ENCODE measurements at places on chromosomes 13 and 19.

GRCh38 chr13:37627428-37627827, 28.9 kb upstream of the POSTN start:
- no peak for DNase-seq

DNA sequence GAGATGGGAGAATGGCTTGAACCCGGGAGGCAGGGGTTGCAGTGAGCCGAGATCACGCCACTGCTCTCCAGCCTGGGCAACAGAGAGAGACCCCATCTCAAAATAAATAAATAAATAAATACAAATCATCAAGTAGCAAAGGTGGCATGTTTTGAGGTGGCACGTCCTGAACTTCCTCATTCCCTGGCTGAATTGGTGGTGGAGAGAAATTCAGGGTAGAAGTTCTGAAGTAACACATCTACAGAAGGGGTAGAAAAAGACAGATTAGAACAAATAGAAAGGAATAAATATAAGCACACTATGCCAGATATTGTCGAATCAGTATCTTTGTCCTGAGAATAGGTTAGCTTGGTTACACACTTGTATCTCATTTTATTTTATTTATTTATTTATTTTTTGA, 6.3 kb downstream of the IFI30 start:
- DNase-seq, result no peak

- no peak for DNase-seq
These were observed 3.5 kb downstream of the C19orf67 start for GRCh38 chr19:14081797-14082674.

GRCh38 chr19:3818466-3818865, 32.3 kb upstream of the MATK start:
- DNase-seq, result peak; percentile 27

DNA sequence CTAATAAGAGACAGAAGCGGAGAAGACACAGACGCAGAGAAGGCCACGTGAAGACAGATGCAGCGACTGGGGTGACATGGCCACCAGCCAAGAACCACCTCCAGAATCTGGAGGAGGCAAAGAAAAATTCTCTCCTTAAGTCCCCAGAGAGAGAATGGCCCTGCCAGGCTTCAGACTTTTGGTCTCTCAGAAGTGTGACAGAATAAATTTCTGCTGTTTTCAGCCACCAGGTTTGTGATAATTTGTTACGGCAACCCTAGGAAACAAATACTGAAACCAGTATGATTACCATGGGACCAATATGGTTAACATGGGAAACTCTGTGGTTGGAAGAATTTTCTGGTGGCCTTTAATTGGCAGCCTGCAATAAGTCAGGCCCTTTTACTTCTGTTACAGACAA, 63.9 kb upstream of the DOCK9 start:
- DNase-seq, result no peak

- DNase-seq, result no peak
These were observed 19.8 kb downstream of the CEACAM7 start for GRCh38 chr19:41668315-41668714.

DNA sequence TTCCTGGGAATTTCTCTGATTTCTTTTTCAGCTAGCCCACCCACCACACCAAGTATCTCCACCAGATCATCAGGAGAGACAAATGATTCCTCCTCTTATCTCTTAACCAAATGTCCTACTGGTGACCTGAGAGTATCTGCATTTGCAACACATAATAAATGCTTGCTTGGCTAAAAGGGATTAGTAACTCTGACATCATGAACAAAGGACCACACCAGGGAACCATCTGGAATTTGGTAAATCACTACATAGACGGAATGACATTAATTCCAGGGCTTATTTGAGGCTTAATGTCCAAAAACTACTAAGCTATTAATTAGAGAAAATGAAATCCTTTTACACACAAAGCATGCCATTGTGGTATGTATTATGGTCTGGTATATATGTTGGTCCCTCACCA, 139.0 kb downstream of the RAP2A start:
- peak; percentile 52 for DNase-seq

DNA sequence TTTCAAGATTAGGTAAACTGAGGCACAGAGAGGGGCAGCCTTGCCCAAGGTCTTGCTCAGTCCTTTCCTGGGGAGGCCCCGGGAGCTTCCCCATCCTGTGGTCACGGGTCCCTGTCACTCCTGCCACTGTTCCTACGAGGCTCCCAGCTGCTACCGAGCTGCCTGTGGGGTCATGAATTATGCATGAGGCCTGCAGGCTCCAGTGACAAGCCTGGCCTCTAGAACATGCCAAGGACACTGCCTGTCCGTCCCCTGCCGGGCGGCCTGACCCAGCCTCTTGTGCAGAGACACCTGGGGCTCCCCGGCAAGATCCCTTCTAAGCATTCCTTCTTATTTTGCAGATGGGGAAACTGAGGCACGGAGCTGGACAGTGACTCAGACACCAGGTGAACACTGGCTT, 2.7 kb downstream of the FCHO1 start:
- no peak for DNase-seq

GRCh38 chr19:41595890-41596280, 19.9 kb downstream of the CEACAM21 start:
- DNase-seq, result no peak

DNA sequence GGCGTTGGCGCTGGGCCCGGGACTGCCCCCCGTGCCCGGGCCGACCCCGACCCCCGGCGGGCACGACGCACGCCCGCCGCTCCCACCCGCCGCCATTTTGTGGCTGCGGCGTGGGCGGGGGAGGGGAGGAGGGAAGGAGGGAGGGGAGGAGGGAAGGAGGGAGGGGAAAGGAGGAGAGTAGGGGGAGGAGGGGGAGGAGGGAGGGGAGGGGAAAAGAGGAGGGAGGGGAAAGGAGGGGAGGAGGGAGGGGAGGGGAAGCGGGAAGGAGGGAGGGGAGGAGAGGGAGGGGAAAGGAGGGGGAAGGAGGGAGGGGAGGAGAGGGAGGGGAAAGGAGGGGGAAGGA, at the start of gene BTBD2:
TSS of gene BTBD2 (minus strand) at position 107 of the 343 bp plus-strand sequence. CDS start at position 96, 11 bp downstream.
- peak; percentile 79 for DNase-seq

DNA sequence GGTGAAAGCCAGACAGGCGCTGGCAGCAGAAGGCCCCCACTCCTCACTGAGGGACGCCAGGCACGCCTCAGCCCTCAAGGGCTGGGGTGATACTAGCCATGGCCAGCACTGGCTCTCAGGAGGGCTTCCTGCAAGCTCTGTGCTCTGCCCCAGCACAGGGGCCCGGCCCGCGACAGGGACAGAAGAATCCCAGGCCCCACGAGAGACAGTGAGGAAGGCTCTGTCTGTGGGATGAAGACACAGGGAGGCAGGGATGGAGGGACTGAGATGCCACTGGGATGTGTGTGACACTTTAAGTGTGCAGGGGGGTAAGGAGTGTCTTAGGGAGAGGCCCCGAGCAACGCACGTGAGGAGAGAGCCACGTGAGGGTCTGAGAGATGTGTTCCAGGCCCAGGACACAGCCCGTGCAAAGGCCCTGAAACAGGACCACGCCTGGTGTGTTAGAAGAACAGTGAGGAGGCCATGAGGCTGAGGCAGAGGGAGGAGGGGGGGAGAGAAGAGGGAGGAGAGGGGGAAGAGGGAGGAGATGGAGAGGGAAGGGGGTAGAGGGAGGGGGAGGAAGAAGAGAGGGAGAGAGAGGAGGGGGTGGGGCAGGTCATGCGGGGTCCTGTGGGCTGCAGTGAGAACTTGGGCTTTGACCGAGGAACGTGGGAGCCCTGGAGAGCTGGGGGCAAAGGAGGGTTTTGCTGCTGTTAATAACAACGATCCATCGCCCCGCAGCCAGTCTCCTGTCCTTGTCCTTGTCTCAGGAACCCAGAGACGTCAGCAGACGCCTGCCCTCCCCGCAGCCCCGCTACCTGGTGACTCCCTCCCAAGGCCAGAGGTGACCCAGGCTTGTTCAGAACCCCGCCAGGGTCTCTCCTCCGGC, 7.2 kb downstream of the RPL36 start:
- no peak for DNase-seq

DNA sequence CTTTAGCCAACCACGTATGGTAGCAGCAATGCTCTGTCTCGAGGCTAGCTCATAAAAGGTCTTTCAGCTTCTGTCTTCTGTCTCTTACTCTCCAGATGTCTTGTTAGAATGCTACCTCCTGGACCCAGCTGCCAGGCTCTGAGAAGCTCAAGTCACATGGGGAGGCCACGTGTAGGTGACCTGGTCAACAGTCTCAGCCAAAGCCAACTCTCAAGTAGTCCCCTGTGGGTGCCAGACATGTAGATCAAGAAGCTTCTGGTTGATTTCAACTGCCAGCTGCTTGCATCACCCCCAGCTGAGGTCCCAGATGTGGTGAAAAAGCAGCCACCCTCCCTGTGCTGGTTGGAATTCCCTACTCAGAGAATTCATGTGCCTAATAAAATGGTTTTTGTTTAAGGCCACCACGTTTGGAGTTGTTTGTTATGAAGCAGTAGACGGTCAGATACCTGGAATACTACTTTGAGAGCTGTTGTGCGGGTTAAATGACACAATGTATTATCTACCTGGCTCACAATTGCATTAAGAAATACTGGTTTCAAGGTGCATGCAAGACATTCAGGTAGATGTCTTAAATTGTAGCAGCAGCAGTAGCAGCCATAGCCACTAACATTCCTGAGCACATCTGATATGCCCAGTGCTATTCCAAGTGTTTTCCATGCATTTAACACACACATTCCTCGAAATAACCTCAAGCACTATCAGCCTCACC, 131.0 kb upstream of the RFC3 start:
- no peak for DNase-seq

GRCh38 chr19:39403331-39404312, 3.0 kb upstream of the ZFP36 start:
- DNase-seq, result peak; percentile 100

DNA sequence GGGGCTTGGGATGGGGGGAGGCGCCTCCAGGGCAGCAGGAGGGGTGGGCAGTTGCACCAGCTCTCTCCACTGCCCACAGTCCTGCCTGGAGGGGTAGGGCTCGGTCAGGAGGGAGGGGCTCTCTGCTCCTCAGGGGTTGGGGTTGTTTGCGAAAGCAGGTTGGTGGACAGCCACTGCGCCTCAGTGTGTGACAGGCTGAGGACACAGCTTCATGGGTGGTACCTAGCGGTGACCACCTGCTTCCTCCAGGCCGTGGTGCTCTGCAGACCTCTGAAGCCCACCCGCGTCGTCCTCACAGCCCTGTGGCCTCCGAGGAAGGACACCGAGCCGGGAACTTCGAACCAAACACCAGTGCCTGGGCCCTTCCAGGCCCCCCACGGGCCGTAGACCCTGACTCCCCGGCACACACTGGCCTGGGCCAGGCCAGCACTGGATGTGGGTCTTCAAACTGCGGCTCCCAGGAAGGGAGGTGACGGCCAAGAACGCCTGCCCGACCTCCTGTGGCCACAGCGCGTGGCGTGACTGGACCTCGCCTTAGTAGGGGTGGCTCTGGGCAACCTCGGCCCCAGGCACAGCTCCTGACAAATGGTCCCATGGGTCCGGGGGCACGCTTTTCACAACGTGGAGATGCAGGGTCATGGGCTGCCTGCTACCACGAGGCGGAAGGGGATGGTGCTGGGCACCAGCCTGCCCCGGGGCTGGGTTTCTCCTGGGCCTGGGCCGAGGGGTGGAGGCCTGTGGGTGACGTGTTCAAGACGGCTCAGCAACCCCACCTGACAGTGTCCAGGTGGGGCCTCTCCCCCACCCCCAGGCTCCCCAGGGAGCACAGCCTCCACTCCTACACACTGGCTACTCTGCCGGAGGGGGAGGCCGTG, 173.2 kb downstream of the KDM4B start:
- no peak for DNase-seq

- peak; percentile 58 for DNase-seq
These were observed 122.9 kb downstream of the TSHZ3 start for GRCh38 chr19:31226151-31226935.
